ENCODE measurements at places on chromosomes 4 and X.

- no peak for DNase-seq
Measured at GRCh38 chr4:84967243-84967690, 777 bp upstream of the WDFY3 start.

DNA sequence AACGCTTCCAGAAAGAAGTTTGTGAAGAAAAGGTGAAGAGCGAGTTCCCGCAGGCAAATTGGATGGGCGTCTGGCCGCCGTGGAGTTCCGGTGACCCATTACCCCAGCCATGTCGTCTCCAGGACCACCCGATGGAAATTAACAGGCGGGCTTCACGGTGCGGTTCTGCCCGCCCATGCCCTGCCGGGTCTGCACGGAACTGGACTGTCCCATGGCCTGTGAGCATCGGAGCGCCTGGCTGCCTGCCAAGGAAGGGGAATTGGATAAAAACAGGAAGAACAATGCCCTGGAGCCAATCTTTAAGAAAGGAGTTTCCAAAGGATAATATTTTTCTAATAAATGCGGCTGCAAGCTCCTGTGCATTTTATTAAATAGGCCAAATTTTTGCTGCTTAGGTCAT lies 319.8 kb upstream of the SLC7A11 start:
- no peak for DNase-seq

DNA sequence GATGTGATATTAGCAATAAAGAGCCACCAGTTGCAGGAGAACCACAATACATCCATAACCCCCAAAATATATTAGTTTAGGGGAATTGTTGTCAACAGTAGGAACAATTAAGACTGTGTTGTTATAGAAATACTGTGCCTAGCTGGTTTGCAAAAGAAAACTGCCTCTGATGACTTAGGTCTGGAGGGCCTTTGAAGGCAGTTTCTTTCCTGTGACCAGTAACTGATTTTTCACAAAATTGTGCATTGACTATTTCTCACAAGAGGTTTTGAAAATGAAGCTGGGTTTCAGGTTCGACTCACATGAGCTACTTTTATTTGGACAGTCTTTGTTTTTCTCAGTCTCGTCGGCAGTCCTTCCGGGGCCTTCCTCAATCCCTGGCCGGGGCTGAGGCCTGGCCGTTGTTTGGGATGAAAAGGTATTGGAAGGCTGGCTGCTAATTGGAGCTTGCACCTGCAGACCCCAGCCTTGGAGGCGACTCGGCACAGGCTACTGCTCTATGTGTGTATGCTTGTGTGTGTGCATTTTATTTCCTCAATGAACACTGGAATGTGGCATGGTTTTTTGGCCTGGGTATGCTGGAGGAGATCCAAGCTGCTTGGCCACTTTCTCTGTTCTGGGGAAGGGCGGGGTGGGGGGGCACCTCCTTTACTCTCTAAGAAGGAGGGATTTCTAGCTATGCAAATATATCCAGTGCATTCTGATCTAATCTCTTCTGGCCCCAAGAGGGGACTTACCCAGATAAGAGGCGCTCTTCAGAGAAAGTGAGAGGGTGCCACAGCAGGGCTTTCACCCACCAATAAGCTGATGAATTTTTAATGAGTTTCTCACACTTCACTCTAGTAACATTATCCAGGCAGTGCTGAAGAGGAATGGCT lies 49.5 kb upstream of the LNX1 start:
- no peak for DNase-seq

DNA sequence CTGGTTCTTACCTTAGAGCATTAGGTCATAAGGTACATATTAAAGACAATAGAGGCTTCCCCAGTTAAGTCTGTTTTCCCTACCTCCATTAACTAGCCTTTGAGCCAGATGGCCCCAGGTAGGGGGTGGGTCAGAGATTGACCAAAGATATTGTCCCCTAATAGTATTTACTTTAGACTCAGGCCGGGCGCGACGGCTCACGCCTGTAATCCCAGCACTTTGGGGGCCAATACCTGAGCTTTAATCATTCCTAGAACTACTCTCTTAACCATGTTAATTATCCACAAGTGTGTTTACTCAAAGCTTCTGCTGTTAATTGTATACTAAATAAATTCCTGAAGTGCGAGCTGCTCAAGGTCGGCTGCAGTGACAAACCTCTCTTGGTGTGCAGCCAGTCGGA lies 28.0 kb upstream of the AMBN start:
- DNase-seq: no peak

DNA sequence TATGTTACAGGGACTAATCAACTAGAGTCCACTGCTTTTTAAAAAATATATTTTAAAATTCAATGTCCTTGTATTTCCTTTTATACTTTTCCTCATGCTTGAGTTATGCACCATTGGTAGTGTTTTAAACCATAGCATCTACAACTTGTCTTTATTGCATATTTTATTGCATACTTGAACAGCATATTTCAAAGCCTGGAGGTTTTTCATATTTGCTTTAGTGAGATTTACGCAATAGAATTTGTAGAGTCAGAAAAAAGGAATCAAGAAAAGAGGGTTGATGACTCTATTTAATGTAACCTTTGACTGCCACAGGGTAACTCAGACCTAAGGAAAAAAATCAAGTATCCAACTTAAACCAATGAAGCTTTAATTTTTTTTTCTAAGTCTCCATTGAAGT lies 1165.7 kb upstream of the IGFBP7 start:
- DNase-seq: no peak

DNA sequence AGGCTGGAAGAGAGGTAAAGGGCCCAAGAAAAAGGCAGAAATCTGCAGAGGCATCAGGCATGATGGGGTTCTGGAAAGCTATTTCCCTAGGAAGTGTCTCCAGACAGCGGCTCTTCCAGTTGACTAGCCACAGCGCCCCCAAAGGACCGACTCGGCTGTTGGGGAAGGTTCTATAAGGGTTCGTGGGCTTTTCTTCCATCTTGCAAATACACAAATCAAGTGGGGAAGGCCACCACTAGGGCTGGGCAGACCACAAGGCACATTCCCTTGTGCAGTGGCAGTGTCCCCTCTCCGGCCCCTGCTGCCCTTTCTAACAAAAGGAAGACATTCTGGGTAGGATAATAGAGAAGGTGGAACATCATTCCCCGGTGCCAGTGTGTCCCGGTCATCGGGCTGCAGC lies 18.2 kb downstream of the BCOR start:
- DNase-seq: no peak

DNA sequence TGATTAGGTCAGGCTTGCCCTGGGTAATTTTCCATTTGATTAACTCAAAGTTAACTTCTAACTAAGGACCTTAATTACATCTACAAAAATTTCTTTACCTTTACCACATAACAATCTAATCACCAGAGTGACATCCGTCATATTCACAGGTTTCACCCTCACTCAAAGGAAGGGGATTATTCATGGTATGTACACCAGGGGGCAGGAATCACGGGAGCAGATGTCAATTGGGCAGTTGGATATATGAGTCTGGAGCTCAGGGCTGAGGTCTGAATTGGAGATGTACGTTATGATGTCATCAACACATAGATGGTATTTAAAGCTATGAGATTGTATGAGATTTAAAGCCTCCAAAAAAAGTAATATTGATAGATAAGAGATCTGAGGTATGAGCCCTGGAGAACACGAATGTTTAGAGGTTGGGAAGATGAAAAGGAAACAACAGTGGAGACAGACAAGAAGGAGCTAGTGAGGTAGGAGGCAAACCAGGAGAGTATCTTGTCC lies 52.9 kb downstream of the PGRMC1 start:
- DNase-seq: no peak

Measured in activated CD8-positive, alpha-beta memory T cell treated with anti-CD3 and anti-CD28 coated beads for 4 hours (primary cell).